ENCODE measurements at places on chromosomes 6 and 20.

DNA sequence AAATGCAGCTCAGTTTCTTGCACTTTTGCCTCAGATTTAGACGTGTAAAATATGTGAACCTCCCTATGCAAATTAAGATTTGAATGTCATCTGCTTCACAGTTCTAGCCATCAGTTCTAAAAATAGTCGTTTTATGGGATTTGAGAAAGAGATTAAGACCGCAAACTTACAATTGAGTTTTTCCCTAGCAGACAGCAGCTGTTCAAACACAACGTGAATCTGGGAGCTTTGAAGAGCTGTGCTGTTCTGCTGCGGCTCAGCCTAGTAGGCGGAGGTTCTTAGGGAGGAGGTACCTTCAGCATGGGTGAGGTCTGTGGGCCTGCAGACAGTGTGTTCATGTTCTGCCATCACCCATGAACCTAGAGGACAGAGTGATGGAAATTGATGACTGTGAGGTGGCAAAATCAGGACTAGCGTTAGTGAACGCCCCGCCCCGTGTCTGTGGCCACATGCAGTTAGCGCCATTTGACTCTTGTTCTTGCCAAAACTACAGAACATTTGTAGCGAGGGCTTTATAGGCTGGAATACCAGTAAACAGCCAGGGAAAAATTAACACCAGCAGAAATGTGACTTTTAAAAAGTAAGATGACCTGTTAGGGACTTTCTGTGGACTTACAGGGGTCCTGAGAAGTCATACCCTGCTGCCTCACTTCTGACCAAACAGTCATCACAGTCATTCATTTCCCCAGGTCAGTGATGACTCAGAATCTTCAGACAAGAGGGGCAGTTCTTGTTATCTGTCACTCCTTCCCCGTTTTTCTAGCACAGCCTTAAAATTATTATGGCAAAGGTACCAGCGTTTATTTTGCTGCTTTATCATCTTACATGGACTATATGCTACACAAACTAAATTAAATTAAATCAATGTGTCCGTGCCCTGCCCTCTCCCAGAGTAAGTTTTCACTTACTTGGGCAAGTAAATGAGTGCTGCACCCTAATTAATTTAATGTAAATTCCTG, 84.3 kb upstream of the TMEM181 start:
- peak; percentile 38 for DNase-seq

GRCh38 chr6:143750877-143751276, 73.1 kb downstream of the PHACTR2 start:
- DNase-seq = no peak

DNA sequence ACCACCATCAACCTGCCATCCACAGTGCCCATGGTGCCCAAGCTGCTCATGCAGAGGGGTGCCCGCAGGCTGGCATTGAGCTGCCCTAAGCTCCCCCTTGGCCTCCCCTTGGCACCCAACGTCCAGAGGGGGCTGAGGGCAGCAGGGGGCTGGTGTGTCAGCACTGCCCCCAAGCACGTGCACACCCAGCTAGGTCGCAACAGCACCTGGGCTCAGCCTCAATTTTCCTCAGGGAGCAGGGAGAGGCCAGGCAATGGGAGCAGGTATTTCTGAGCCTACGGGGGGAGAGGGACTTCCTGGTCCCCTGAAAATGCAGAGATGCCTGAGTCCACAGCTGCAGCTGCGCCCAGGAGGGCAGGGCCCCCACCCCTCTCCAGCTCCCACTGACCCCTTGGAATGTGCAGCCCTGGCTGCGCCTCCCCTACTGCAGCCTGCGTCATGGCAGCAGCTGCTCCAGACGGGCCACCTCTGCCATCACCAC, 204.2 kb downstream of the ANKRD60 start:
- DNase-seq = no peak

DNA sequence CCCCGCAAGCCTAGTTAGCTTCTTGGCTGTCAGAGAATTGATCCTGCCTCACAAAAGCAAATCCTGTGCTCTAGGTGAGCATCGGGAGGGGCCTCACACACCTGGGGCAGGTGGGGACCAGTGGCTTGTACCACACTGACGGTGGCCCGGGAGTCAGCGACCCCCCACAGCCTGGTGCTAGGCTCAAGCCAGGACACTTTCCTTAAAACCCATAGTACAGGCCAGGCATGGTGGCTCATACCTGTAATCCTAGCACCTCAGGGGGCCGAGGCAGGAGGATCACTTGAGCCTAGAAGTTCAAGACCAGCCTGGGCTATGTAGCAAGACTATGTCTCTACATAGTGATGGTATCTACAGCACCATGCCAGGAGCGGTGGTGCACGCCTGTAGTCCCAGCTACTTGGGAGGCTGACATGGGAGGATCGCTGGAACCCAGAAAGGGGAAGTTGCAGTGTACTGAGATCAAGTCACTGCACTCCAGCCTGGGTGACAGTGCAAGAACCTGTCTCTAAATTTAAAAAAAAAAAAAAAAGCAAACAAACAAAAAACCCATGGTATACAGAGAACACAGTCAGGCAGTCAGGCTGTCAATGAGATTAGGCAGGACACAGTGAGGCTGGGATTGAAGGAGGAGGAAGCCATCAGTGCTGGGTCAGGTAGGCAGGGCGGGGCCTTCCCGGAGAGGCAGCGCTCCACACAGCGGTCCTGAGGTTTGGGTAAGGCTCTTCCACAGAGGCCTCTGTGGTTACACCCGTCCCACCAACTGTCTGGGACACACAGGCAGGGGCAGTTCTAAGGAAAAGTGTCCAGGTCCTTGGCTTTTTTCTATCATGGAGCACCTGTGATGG, 41.3 kb downstream of the SYNJ2 start:
- no peak for DNase-seq

- DNase-seq = no peak
Measured at GRCh38 chr6:142884214-142885035, 60.6 kb downstream of the HIVEP2 start.

DNA sequence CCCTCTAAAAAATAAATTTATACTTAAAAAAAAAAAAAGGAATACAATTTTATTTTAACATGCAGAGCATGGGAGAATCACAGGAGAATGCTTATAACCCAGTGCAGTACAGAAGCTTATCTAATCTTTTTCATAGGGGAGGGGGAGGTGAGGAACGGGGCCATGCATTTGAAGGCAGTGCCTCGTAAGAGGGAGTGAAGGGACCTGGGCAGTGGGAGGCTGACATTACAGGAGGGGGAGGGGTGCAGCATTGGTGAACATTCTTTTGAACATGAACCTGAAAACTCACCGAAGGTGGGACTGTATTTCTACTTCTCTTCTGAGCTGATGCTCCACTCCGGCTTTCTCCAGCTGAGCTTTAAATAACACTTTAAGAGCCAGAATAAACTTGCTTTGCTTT, 9.3 kb downstream of the AURKA start:
- DNase-seq = no peak

- no peak for DNase-seq
Measured at GRCh38 chr6:12472601-12473038, 182.5 kb downstream of the EDN1 start.

- DNase-seq = no peak
Measured at GRCh38 chr6:142374965-142375733, 73.3 kb downstream of the ADGRG6 start.

DNA sequence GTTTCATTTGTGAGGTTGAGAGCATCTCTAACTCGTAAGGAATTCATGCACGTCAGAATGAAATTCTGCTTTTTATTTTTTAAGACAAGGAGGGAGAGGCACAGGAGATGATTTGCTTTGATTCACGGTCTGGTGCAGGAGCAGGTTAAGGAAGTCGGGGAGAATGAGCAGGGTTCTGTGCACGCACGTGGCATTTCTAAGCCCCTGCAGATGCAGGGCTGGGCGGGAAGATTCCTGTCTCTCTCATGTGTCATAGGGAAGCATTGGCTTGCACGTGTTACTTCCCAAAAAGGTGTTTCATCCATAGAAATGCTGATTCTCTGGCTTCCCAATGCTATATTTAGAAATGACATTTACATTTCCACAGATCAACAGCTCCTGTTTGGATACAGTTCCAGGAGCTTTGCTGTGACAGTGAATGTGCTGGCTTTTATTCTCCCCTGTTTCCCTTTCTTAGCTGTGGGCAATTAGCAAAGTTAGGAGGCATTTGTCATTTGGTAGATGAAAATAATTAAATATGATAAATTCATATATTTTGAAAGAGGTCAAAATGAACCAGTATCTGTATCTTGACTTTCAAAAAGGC, 119.7 kb upstream of the ZFP64 start:
- DNase-seq = no peak

GRCh38 chr6:26184367-26184891, 97.2 kb downstream of the HFE start:
- no peak for DNase-seq

DNA sequence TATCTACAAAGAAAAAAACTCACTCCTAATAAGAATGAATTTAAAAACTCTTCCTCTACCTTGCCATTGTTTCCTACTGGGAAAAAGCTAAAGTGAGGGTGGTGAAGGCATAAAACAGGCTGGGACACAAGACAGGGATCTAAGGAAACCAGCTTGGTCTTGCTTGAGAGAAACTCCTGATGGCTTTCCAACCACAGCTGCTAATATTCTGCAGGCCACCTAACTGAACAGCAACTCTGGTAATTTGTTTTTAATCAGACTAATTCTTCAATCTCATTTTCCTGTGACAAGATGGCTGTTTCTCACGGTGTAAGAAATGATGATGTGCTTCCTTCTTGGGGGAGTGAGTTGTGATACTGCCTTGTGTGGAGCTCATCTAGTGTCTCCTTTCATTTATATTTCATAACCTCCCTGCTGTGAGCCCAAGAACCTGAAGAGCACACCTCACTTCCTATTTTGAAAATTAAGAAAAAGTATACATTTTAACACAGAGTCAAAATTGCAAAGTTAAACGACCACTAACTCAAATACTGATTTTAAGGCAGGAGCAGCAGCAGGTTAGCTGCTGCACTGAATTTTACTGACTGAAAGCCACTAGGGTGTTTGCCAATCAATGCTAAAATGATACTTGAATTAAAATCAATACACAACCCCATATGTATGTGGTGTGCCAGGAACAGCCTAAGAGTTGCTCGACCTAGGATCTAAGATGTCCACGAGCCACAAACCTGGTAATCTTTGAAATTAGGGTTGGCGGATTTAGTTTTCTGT, 58.0 kb downstream of the BACH2 start:
- DNase-seq = no peak

GRCh38 chr6:112331306-112331705, 15.8 kb upstream of the RFPL4B start:
- peak; percentile 15 for DNase-seq

DNA sequence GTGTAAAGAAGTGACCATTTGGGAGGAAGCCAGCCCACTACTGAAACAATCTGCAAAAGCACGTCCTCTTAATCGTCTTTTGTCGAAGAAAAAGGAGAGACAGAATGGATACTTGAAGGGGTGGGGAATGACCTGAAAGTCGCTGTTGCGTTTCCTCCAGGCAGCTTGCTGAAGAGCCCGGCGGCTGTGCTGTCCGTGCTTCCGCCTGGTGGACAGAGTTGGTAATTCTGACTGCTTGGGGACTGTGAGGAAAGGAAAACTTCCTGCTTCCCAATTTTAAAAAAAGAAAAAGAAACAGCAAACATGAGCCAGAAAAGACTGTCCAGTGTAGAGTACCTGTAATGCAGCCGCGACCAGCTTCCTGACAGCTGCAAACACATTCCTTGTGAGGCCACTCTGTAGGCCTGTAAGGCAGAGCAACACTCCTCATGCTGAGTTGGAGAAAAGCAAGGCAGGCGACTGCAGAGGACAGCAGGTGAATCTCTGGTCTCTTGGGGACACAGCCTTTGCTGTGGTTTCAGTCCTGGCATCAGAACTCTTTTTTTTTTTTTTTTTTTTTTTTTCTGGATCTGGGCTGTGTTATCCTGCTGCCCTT, 251.1 kb upstream of the TBX18 start:
- no peak for DNase-seq

DNA sequence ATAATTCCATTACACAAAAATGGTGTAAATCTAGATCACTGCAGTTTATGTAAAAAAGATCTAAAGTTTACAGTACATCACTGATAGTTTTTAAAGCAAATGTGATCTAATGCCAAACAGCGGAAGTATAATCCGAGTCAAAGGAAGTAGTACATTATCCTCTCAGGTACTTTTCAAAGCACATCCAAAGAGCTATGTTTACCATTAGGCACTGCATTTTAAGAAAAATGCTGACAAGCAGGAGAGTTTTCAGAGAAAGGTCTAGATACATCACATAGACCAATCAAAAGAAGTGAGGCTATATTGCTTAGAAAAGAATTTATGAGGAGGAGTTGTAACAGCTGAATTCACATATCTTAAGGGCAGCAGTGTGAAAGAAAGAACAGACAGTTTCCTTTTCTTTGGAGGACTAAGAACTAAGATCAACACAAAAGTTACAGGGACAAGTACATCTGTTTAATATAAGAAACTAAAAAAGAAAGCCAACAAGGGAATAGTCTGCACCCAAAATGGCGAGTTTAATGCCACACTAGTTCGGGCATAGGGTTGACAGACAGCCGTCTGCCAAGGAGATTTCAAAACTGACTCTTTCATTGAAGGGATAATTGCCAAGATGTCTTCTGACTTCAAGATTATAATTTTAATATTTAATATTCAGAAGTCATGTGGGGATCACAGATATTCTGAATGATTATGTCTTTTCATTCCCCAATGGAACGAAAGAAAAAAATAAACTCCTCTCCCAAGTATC, 1.4 kb downstream of the ZNF184 start:
- peak; percentile 26 for DNase-seq

DNA sequence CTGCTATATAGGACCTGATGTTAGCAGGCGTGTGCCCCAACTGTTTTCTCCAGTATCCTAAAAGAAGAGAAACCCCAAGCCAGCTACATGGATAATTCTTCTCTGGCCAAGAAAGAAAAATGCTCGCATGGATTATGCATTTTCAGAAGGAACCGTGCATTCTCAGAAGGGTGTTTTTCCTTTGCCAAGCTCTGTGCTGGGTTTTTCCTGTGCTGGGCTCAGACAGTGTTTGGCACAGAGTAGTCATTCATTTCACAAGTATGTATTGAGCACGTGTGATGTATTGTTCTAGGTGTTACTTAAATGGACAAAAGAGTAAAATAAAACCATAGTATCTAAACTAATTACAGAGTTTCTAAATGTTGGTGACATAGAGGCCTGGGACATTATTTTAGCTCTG, 62.7 kb upstream of the ZNF133 start:
- DNase-seq = peak; percentile 33

DNA sequence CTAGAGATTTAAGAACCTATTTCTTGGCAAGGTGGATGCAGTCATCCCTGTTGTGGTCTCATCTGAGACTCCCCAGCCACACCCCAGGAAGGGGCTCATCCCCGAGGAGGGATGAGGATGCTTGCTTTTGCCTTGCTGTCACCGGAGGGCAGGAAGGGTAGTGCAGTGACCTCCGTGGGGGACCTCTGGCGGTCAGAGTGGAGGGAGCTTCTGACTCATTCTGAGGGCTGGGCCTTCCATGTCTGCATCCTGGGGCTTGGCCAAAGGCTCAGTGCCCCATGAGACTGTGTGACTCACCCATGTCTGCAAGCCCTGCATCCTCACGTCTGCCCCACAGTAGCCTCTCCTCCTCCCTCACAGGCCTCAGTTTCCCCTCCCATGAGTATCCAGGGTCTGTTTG, 38.7 kb downstream of the UQCC2 start:
- no peak for DNase-seq

GRCh38 chr20:46354920-46355654, 46.8 kb upstream of the CDH22 start:
- no peak for DNase-seq

Data from NCI-H2171 treated with DMSO at 0.1 percent for 48 hours (cell line).